Kidney epithelial cell (primary cell): ENCODE measurements at places on chromosomes 5 and 9. TPM values are rescaled to one million over a fixed set of nuclear protein-coding genes. Genes with fewer than 3 reads are reported as not detected.
A peak's percentile ranks its signal among the peaks of the same experiment; 100 is the strongest.

CRHBP gene
- not detected in 2 replicates for total RNA-seq

DNA sequence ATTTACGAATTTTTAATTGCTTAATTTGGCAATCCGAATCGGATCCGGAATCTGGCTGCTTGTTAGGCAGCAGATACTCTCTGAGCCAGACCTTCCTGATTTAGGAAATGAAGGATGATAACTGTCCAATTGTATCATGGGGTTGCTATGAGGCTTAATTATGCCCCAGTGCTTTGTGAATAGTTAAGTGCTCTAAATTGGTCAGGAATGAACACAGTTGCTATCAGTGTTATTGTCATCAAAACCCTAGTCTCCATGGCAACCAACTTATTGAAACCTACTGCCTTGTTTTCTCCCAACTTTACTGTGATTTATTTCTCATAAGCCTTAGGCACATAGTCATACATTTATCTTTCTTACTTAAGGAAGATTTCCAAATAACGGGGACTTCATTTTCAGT is 47.9 kb downstream of the MAMDC2 start:
- DNase-seq, result no peak

- DNase-seq, result no peak
Observed at GRCh38 chr5:169165052-169165451, 135.9 kb downstream of the SLIT3 start.

SCAI gene
- total RNA-seq, result 2.3 and 5.8 TPM in 2 replicates

RASEF gene
- 9.5 and 10.2 TPM in 2 replicates for total RNA-seq

- DNase-seq, result no peak
Observed at GRCh38 chr5:141789330-141789729, 88.9 kb downstream of the PCDH1 start.

BTNL9 gene
- 0.21 TPM in 1 of 2 replicates, not detected in the other for total RNA-seq

- no peak for DNase-seq
Observed at GRCh38 chr5:145982572-145983318, 46.4 kb downstream of the SH3RF2 start.

- peak; percentile 50 for DNase-seq
Observed at GRCh38 chr5:73454379-73455036, 5.9 kb upstream of the FOXD1 start.

DNA sequence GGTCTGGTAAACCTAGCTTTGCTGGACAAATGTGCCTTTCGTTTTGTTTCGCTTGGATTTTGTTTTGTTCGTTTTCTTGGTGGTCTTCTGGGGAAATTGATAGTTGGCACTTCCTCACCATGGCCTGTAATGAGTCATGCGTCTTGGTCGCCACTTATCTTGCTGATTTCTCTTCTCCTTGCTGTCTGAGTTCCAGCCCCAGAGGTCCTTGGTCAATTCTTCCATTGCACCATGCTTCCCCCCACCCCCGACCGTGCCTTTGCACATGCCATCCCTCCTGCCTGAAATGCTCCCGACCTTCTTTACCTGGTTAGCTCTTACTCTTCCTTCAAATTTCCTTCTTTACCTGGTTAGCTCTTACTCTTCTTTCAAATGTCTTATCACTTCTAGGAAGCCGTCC is 168.7 kb upstream of the MSX2 start:
- DNase-seq, result no peak

GRCh38 chr5:112737463-112738190 is at the start of gene APC:
Gene APC, plus strand, starts transcription at chr5:112737885. Its CDS starts 17,006 bp downstream, at chr5:112754891.
- peak; percentile 35 for DNase-seq

- no peak for DNase-seq
Observed at GRCh38 chr9:93670208-93671019, 94.0 kb downstream of the PHF2 start.

DNA sequence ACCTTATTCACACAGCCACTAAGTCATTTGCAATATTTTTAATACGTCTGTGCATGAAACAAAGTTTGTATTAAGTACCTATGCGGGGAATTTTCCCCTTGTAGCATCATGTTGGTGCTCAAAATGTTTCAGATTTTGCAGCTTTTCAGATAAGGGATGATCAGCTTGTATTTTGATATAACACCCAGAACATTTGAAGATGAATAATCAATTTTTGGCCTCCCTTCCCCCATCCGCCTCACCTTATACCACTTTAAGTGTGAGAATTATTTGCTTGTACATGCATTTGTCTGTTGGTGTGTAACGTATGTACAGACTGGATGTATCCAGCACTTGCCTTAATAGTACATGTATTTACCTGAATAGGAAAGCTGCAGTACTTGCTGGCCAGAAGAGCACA is 1.7 kb downstream of the JAK2 start:
- no peak for DNase-seq
